Tibial artery (tissue), 4 donors: ENCODE measurements at places on chromosomes 3 and 15.
A peak's percentile ranks its signal among the peaks of the same experiment; 100 is the strongest.

- DNase-seq = peak; percentile 5
Measured at GRCh38 chr15:69515508-69515907, 62.9 kb downstream of the RPLP1 start.

GRCh38 chr3:108598375-108598774, 8.9 kb downstream of the DZIP3 start:
- no peak for DNase-seq

DNA sequence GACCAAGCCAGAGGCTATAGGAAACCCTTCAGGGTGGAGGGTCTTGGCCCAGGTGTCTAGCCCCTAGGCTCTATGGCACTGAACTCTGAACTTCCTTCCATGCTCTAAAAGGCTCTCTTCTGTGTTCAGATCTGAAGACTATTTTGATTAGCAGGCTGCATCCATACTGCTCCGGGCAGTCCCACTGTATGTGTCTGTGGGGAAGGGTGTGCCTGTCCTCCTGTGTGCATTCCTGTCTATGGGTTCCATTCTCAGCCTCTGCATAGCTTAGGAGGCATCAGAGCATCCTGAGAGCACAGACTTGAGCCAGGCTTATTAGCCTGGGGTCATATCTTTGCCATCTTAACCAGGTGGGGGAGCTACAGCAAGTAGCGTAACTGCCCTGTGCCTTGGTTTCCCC, 38.0 kb downstream of the EXOG start:
- DNase-seq = no peak

DNA sequence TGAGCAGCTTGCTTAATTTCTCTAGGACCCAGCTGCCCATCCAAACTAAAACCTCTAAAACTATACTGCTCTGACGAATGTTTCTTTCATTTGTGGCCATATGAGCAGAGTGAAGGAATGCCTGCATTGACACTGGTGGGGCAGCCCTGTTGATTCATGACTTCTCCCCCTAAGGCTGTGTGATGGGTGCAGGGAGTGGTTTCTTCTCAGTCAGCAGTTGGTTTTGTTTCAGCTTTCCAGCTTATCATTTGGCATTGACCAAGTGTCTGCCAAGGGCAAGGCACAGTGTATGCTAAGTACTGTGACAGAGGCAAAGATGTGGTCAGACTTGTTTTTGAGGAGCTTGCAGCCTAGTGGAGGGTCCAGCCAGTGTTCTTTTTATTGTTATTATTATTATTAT, 4.7 kb downstream of the ABHD6 start:
- DNase-seq = no peak

GRCh38 chr3:40971191-40972168, 227.8 kb upstream of the CTNNB1 start:
- peak; percentile 89 for DNase-seq

DNA sequence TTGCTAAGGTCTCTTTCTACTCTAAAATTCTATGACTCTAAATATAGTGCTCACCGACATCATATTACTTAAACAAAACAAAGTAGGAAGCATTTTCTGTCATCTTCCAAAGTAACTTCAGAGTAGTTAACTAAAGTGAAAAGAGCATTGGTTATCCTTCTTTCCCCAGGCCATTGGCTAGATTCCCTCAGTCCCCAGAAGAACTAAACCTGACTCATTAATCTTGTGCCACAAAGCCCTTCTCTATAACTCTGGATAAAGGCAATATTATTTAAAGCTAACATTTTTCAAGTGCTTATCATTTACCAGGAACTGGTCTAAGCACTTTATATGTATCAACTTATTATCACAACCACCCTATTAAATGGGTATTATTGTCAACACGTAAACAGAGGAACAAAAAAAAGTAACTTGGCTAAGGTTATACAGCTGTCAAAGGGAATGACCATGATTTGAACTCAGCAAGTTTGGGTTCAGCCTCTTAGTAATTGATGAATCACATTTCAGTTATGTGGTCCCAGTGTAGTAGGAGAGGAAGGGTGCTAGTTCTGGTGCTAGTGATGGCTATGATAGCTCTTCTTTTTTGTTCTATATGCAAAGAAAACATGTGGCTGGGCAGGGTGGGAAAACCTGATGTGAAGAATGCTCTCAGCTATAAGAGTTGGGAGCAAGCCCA, 304.9 kb downstream of the FGF12 start:
- no peak for DNase-seq

DNA sequence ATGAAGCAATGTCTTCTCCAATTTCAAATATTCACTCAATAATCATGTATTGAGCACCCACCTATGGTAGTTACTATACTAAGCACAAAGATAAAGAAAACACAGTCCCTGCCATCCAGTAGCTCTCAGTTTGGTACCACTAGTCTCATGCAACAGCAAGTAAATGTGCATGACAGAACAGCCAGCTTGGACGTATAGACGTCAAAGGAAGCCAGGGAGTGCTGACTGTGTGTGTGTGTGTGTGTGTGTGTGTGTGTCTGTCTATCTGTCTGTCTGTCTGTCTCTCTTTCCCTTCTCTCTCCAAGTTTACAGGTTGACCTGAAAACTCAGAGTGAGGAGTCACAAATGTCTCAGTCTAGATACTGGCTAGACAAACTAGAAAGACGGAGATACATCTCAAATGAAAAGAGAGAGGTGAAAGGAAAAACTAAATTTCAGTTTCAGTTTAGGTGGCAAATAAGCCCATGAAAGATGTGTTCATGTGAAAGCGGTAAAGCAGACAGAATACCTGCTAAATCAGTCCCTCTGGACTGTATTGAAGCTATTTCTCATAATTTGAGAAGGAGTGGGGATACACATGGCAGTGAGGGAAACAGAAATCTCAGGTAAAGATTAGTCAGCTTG, 141.1 kb upstream of the PTPRG start:
- no peak for DNase-seq
